Dorsolateral prefrontal cortex (tissue), 122 donors: ENCODE measurements at places on chromosomes 6 and 20.

- DNase-seq, result no peak
Observed at GRCh38 chr6:47303861-47304260, 5.8 kb downstream of the TNFRSF21 start.

DNA sequence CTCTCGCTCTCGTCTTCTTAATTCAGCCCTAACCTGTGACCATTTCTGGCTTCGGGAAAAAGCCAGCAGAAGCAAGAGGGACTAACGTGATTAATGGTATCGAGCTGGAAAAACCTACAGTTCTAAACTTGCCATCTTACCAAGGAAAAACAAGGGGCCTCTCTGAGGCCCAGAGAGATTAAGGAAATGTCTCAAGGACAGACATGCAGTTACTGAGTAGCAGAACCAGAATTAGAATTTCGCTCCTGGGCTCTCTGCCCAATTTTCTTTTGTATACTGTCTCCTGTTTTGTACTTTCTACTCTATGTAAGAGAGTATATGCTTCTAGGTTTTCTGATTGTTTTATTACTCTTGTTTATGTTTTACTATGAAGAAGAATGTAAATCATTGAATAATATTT, 67.8 kb upstream of the LTV1 start:
- DNase-seq, result no peak

DNA sequence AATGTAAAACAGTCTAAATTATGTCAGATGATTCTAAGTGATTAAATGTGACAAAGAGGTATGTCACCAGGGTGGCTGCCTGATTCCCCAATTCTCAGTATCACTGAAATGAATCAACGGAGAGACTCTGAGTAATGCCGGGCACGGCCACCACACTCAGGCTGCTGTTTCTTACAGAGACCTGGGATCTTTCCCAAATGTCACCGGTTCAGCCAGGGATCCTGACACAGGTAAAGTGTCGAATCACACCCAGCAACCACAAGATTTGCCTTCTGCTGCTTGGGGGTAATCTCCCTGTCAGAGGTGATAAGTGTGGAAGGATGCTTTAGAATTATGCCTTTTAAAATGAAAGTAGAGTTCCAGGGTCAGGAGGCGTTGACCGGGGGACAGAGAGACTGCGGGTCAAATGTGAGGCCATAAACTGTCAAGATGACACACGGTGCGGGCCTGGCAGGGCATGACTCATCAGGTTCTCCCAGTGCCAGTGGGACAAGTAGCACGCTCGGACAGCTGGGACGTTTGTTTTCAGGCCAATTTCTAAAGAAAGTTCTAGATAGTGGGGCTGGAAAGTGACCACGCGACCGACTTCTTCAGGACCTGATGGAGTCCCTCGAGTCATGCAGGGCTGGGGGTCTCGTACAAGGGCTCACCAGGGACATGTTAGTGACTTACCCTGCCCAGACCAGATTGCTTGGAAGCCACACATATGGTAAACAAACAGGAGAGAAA, 48.9 kb downstream of the PRDM1 start:
- DNase-seq, result no peak

DNA sequence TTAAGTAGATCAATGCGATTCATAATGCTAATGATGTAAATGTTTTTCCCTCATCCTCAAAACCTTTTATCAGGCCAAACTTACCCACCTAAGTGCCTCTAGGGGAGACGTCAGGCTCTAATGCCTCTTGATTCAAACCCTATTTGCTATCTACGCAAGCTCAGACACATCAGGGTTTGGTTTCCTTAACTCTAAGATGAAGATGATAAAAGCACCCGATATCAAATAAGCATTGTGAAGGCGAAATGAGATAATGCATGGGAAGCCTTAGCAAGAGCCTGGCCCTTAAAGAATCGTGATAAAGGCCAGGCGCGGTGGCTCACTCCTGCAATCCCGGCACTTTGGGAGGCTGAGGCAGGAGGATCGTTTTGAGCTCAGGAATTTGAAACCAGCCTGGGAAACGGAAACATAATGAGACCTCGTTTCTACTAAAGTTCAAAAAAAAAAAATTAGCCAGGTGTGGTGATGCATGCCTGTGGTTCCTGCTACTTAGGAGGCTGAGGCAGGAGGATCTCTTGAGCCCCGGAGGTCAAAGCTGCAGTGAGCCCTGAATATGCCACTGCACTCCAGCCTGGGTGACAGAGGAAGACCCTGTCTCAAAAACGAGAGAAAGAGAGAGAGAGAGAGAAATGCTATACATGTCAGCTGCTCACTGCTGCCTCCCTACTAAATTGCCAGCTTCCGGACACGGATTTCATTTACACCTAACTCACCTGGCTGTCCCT, 13.5 kb downstream of the CNKSR3 start:
- DNase-seq, result no peak

DNA sequence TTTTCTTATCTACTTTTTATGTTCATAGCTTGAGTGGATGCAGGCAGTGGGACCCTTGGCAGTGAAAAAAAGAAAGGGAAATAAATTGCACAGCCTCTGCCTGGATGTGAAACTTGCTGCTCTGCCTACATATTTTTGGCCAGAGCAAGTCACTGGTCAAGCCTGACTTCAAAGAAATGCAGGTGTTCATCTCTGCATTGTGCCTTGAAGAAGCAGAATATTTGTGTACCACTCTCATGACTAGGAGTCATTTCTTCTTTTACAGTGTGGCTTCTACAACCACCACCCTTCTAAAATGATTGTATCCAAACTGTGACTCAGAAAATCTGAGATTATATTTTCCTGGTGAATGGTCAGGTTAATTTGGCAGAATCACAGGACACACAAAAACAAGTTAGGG, 2.5 kb upstream of the KATNA1 start:
- DNase-seq, result no peak

DNA sequence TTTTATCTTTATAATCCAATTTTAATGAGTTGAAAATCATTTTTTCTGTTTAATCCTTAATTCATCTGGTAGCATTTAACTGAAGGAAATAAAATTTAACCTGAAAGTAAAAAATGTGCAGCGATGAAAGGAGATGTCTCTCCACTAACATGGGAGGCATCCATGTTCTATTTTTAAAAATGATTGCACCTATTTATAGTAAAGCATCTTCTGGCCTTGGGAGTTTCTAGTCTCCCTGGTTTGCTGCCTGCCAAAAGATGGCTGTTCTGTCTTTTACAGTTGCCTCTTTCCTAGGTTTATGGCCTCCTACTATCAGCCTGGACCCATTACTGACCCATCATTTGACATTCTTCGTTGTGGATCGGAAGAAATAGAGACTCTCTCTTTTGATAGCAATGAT, 143.0 kb downstream of the B3GAT2 start:
- DNase-seq, result no peak

DNA sequence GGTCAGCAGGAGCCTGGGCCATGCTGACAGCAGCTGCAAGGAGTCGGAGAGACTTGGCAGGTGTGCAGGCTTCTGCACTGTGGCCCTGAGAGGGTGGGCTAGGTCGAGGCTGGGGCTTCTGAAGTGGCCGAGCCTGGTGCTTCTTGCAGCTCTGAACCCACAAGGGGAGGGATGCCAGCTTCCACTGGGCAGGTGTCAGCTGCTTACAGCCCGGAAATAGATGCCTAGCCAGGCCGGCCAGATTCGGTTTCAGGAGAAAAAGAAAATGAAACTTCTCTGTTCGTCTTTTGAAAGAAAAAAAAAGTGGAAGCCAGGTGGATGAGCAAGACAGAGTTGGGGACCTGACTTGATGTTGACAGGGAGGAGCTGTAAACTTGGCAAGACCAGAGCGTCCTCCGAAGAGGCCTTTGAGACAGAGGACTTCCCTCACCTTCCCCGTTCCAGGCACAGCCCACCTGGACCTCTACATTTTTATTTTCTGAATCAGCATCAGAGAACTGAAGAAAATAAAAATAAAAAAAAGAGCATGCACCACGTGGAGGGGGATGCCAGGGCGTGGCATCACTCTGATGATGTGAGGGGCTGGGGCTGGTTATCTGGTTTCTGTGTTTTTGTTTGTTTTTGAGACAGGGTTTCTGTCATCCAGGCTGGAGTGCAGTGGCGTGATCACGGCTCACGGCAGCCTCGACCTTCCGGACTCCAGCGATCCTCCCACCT, at the start of gene ZBP1:
Gene ZBP1, minus strand, starts transcription at position 153 of the 717 bp plus-strand sequence. Its CDS starts 131 bp downstream, at position 22.
- no peak for DNase-seq

- DNase-seq, result no peak
Observed at GRCh38 chr20:44582311-44583025, at the start of gene PKIG. PKIG (plus strand) TSS chr20:44582579; CDS start chr20:44614557, 31,978 bp downstream.

- DNase-seq, result no peak
Observed at GRCh38 chr6:141393405-141394124, 739.2 kb upstream of the GJE1 start.
